ENCODE measurements at places on chromosomes 2 and 18.

DNA sequence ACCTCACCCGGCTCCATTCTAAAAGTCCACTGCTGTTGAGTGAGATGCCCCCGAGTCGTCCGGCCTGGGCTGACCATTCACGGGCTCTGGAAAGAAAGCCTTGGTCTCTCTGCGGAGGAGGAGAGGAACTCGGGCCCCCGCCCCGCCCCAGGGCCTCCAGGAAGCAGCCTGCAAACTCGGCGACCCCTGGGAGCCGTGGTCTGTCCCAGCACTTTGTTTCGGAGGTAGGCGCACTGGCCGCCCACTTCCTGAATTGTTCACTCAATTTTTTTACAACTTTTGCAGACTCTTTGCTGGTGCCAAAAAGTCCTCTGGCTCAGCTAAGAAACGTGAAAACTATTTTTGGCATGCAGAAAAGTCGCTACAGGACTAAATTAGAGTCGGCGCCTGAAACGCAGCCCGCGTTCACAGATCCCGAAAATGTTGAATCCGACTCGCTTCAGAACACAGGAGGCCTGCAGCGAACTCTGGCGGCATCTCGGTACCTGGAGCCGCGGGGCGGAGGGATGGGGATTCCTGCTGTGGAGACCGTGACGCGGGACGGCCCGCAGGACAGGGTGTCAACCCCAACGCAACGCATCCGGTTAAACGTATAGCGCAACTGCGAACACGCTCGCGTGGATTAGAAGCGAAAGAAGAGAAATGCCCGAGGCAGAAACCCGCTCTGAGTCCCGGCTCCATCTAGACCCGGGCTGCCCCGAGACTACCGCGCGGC is 1.5 kb downstream of the PXDN start:
- peak; percentile 91 for DNase-seq

GRCh38 chr2:178920916-178921513 is 113.8 kb upstream of the TTN start:
- DNase-seq = no peak

DNA sequence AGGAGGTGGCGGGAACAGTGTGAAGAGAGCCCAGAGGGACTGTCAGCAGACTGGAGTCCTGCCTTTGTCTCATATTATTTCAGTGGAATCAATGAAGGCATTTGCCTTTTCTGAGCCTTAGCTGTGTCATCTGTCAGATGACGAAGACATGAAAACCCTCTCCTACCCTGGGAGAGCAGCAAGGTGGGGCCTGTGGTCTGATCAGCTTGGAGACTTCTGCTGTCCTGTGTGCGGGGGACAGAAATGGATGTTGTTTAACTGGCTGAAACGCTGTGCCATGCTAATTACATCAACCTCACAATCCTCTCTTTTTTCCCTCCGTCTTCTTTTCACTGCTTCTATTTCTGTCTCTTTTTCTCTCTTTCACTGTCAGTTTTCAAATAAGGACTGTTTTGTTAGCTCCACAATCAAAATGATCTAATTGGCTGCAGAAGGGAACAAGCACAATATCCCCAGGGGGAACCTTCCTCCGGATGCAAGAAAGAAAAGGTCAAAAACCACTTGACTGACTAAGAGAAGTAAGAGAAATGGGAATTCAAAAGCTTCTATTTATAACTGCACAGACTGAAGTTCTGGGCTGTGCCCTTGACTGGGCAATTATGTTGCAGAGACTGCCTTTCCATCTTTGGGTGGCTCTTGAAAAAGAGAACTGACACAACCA is 340.1 kb downstream of the CLIP4 start:
- DNase-seq = no peak

DNA sequence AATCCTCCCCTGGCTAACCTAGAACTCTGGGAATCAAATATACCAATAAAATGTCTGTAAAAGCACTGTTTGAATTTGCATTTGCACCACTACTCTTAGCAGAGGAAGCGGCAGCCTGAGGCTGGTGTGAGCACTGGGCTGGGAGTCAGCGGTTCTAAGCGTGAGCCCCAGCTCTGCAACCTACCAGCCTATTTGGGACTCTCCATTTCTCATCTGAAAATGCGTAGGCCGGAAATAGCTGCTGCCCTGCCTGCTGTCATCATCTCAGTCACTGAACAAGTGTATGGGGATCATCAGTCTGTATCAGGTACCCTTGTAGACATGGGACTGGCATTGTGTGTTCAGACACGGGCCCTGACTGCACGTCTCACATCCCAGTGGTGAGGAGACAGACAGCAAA is 194.3 kb downstream of the ANKRD30B start:
- DNase-seq = no peak

- no peak for DNase-seq
Observed at GRCh38 chr2:125092276-125093009, 1067.4 kb downstream of the CNTNAP5 start.

- no peak for DNase-seq
Observed at GRCh38 chr2:10990561-10991111, 78.9 kb downstream of the KCNF1 start.

- DNase-seq = no peak
Observed at GRCh38 chr2:172248381-172248780, 145.7 kb upstream of the DLX2 start.

DNA sequence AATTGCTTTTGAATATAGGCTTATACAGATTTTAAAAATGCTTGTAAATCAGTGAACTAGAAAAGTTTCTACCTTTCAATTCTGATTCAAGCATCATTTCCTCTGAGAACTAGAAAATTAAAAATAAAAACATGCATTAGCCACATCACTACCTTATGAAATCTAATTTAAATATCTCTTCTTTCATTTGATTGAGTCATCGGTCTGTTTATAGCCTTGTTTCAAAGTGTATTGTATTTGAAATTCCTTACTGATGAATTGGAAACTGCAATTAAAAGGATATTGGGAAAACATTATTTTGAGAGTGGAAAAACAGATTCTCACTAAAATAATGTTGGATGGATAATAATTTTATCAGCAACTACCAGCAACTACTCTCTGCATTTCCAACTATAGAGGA is 717.7 kb upstream of the FAM98A start:
- DNase-seq = no peak

- no peak for DNase-seq
Observed at GRCh38 chr2:7154656-7155055, 237.4 kb downstream of the RNF144A start.

DNA sequence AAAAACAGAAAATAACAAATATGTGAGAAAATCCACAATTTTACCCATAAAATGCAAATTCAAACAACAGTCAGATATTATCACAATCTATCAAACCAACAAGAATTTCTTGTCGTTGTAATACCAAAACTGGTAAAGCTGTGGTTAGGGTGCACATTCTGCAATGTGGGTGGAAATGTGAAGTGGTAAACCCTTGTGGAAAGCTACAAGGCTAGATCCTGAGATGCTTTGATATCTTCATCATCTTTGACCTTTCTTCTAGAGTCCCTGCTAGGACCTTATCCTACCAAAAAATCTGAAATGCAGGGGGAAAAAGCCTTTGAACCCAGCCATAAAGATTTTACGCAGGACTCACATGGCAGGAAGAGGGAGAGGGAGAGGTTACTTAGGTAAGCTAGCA is 17.2 kb upstream of the ATG16L1 start:
- no peak for DNase-seq

DNA sequence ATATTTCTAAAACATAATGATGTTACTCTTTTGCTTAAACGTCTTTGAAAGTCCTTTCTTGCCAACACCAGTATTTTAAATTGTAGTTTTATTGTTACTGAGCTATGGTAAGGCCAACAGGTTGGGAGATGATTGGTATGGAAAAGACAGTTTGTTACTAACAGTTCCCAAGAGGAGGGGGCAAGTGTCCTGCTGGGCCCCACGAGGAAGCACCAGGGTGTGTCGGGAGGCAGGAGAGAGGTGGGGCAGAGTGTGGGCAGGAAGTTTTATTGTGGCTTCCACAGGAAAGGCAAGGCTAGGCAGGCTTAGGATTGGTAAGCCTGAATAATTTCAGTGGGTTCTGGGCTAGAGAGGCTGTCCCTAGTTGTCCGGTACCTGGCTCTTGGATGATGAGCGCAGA is 134.3 kb downstream of the SOCS6 start:
- no peak for DNase-seq

DNA sequence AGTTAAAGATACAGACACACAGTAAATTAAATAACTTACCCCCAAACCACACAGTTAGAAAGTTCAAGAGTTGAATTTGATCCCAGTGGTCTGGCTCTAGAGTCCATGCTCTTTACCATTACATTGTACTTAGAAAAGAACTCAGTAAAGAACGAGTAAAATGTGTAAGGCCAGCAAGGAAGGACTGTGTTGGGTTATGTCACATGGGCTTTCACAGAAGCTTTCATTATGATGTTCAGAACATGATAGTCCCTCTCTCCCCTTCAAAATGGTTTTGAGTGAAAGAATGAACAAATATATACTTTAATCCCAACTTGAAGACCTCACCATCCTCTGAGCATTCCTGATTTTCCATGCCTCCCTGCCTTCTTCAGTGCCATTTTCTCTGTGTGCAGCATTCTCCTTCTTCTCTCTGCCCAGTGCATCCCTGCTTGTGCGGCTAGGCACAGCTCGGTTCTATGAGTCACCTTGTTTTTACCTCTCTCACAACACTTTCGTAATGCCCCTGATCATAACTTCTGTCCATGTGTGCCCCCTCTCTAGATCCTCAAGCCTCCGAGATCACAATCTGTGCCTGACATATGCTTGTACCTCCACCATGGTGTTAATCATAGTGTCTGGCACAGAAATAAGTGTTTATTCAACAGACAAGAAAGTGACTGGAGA is 22.0 kb downstream of the RASGRP3 start:
- no peak for DNase-seq

- no peak for DNase-seq
Observed at GRCh38 chr2:12882393-12882792, 165.7 kb downstream of the TRIB2 start.

DNA sequence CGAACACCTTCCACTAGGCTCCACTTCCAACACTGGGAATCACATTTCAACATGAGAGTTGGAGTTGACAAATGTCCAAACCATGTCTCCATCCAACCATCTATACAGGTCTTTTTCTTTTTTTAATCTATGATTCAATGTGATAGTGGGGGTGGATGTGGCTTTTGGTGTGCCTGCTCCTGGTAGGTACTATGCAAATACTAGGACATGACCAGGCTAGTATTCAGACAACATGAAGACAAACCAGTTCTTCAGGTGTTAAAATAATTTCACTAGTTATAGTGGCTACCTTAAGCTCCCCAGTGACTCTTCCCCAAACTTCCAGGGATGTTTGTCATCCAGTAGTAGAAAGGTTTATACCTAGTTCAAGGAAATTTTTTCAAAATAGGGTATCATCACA is 387.5 kb downstream of the CDH2 start:
- DNase-seq = no peak

- DNase-seq = no peak
Observed at GRCh38 chr18:48889981-48890762, 60.6 kb downstream of the SMAD7 start.

GRCh38 chr2:207630491-207630890 is 5.3 kb upstream of the METTL21A start:
- DNase-seq = no peak

Measured in fibroblast of skin of left quadriceps (primary cell).